NCI-H526 treated with DMSO at 0.1 percent for 48 hours (cell line): ENCODE measurements at places on chromosomes 2 and 18.

DNA sequence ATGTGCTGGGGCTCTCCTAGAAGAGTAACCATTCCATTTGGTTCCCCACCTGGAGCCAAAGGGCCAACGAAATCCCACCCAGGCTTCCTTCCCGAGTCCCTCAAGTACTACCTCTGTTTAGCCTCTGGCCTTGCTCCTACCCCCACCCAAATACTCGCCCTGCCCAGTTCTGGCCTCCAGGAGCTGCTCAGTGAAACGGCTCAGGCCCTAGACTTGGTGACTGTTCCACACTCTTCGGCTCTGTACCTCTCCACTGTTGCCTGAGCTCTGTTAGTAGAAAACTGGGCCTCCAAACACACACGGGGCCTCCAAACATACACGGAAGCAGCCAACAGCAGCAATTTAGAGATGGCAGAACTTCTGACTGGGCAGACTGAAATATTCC lies 4.2 kb downstream of the OTX1 start:
- DNase-seq, result no peak

GRCh38 chr2:160486341-160486740 lies 7.3 kb downstream of the RBMS1 start:
- no peak for DNase-seq

GRCh38 chr18:49976795-49977560 lies 163.6 kb upstream of the ACAA2 start:
- DNase-seq, result no peak

- no peak for DNase-seq
Measured at GRCh38 chr2:233080836-233081229, 20.7 kb downstream of the INPP5D start.

DNA sequence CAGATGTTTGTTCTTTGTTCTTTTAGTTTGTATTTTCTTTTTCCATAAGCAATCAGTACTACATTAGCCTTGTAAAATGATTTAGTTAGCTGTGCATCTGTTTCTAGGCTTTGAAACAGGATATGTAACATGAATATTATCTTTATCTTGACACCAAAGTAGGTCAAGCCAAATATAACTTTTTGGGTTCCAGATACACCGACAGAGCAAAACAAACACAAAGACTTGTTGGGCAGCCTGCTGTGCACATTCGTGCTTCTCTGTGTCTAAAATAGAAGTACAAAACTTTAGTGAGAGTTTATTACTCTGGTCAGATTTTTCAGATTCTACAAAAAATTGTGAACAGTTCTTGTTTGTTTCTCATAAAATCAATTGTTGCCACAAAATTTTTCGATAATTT lies 1059.3 kb upstream of the GYPC start:
- DNase-seq, result no peak

- DNase-seq, result no peak
Measured at GRCh38 chr2:98013407-98014042, 17.8 kb upstream of the TMEM131 start.

DNA sequence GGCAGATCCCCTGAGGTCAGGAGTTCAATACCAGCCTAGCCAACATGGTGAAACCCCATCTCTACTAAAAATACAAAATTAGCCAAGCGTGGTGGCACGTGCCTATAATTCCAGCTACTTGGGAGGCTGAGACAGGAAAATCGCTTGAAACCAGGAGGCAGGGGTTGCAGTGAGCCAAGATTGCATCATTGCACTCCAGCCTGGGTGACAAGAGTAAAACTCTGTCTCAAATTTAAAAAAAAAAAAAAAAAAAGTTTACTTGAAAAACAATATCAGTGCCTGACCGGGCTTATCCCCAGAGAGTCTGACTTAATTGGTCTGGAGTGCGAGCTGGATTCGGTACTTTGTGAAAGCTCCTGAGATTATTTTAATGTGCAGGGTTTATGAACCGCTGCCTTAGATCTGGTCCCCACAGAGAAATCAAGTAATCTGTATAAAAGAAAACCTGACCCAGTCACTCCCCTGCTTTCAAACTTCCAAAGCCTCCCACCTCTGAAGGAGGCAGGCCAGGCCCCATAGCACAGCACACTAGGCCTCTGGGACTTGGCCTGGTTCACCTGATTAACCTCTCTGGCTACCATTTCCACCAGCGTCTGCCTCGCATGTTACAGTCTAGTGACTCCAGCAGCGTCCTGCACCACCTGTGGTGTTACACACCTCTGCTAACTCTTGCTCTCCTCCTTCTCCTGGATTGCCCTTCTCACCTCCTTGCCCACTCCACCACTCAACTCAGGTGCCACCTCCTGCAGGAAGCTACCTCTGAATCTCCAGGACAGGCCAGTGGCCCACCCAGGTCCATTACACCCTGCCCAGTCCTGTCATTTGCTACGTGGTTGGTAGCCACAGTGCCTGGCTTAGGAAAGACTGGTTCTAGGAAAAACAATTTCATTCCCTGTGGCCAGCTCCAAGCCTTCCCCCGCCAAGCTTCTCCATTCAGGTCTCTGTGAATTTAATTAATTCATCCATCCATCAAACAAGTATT lies 114.3 kb upstream of the PPP1CB start:
- DNase-seq, result no peak

DNA sequence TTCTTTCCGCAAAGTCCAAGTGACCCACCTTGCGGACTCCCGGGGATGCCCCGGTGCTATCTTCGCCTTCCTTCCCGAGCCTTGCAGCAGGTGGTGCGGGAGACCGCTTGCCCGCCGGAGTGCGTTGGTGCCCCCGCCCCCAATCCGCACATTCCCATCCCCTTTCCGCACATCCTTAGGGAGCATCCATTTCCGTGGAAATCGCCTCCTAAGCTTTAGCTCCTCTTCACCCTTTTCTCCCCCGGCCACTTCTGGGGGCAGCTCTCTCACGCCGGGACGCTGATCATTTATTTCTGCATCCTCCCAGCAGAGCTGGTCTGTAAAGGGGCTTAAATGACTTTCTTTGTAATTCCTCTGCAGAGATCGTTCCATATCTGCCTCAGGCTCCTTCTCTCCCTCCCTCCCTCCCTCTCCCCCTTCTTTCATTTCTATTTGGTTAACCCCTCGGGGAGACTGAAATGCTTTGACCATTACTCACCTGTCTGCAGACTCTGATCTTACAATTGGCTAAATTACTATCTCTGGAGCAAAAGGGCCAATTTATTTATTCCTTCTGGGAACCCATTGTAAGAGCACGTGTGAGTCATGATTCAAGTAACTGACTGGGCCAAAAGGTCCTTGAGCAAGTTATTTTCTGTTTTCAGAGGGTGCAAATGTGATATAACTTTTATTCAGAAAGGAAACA lies 1.3 kb upstream of the LYPD1 start:
- DNase-seq, result no peak

GRCh38 chr2:239719791-239720360 lies 305.3 kb downstream of the NDUFA10 start:
- DNase-seq, result no peak

DNA sequence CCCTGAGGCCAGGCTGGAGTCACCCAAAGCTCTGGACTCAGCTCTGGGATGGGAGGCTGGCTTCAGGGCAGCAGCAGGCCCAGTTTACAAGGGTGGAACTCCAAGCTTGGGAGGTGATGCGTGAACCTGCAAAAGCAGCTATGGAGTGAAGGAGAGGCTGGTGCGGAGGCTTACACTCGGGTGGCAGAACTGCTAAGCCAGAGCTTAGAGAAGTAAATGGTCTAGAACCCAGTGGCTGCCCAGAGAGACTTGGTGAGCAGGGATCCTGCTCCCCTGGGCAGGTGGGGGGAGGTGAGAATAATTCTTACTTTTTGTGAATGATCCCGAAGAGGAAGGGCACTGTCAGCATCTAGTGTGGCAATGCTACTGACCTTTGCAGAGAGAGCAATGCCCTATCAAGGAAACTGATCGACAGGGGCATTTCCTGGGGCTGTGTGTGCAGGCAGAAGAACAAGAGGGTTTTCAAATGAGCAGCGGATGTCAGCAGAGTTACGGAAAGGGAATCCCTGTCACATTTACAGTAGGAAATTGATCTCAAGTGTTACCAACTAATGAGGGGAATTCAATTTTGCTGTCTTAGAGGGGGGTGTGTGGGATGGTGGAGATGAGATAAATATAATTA lies 80.4 kb downstream of the TGFA start:
- no peak for DNase-seq

DNA sequence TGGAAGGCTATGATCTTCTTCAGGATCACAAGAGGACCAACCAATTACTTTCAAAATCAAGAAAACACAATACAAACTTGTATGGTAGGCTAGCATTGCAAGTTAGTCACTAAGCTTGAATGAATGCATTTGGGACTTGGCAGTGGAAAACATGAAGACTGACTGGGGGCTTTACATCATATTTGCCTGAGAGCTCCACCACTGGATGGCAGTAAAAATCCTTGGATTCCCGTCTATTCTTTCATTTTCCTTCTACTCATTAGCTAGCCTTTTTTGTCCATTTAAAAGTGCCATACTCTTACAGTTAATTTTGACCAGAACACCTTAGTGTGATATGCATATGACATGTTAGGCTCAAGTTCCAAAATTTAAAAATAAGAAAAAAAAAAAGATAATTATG lies 63.5 kb upstream of the RASGRP3 start:
- DNase-seq, result peak; percentile 8

- peak; percentile 36 for DNase-seq
Measured at GRCh38 chr18:79458131-79458838, 62.6 kb downstream of the NFATC1 start.

DNA sequence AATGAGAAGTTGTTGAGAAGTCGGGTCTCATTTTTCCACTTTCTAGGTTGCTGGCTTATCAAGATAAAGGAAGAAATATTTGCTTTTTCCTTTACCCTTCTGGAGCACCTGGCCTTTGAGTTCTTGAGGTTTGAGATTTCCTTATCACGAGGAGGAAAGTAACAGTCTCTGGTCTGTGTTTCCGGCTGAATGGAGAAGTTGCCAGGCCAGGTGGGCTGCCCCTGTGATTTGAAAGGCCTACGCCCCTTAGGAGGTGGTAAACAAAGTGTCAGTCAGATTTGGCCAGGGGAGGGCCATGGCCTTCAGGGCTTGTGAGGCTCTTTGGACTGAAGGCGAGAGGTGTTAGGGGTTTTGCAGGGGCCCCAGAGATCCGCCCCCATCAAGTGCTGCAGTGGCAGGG lies 156.7 kb upstream of the HAAO start:
- no peak for DNase-seq

DNA sequence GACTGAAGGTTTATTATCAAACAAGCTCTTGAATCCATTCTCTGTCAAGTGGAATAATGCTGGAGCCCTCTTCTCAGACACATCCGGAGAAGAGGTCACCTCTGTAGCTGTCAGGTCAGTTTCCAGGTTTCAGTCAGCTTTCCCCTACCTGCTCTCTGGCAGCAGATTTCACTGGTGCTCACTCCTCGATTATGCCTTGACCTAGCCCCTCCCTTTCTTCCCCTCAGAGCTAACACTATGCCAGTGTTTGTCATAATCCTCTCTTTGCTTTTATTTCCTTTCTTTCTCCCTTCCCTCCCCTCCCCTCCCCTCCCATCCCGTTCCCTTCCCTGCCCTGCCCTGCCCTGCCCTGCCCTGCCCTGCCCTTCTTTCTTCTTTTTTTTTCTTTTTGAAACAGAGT lies 22.5 kb upstream of the PLEKHM3 start:
- no peak for DNase-seq

DNA sequence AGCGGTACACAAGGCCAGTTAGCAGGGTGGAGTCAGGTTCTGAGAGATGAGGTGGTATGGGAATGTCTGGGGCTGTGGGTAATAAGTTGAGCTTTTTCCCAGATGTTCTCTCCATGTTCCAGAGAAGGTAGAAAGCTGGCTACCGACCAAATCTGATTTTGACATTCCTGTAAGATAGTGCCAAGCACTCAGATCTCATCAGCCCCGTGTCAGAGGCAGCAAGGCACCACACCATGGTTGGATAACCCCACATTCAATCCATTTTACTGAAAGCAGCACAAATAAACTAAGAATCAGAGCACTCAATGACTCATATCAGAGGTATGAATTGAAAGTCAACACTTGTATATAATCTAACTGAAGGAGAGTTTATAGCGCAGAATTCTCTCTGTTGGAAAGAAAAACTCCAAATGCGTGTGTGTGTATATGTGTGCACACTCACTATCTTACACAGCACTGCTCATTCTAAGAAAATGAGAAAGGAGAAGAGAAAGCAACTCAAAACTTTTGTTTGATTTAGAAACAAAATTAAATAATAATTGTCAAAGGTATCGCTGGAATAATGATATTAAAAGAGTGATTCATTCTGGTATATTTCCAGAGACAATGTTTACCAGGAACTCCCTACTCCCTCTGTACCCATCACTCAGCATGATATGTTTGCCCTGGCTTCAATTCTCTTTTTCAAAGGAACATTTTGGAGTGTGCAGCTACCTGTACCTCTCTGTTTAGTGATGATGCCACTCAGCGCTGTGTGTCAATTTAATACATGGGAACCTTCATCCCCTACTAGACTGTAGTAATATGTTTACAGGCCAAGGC lies 375.1 kb upstream of the ID2 start:
- DNase-seq, result no peak

- no peak for DNase-seq
Measured at GRCh38 chr2:30235008-30235655, 3.8 kb downstream of the LBH start.

DNA sequence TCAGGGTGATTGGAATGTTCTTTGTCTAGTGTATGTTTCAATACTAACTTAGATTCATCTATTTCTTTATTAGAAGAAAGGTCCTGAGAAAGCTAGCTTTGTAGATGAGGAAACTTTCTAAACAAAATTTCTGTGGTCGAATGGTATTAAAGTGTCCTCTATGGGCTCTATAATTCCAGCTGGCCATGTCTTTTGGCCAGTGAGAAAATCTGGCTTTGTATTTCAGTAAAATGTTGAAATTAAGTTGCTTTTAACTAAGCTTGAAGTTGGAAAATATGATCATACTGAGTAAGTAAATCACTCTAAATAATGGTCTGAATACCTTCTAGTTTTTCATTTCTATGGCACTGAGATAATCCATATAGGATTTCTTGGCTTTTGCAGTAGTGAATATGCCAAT lies 148.8 kb downstream of the RDH14 start:
- no peak for DNase-seq

DNA sequence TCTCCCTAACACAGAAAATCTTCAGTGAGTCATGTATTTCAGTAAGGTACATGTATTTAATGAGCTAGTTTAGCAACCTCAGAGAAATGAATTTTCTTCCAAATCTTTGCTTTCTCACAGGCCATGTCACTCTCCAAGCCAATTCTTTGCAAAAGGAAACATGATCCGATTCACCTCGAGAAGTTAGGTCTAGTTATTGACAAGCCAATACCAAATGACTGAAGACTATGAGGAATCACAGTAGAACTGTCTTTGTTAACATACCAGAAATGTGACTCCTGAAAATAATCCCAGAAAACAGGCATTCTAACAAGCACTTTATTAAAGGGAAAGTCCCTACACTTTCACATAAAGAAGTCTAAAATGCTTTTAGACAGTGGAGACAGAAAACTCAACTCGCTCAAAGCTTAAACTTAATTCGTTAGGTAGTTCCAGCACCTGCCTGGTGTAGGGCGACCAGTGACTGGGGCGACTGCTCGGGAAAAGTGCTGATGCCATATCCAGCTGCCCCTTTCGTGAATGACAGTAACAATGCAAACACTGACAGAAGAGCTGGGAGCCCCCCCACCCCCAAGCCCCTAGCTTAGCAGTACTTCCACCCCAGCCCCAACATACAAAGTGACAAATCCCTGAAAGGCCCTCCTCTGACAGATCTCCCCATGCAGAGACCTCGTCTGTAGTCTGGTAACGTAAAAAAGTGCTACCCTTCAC lies 1.8 kb downstream of the MEMO1 start:
- no peak for DNase-seq

GRCh38 chr2:121099329-121100290 lies 185.4 kb downstream of the TFCP2L1 start:
- peak; percentile 66 for DNase-seq
